NCI-H1436 treated with DMSO at 0.1 percent for 48 hours (cell line): ENCODE measurements at places on chromosomes 11 and 22.

DNA sequence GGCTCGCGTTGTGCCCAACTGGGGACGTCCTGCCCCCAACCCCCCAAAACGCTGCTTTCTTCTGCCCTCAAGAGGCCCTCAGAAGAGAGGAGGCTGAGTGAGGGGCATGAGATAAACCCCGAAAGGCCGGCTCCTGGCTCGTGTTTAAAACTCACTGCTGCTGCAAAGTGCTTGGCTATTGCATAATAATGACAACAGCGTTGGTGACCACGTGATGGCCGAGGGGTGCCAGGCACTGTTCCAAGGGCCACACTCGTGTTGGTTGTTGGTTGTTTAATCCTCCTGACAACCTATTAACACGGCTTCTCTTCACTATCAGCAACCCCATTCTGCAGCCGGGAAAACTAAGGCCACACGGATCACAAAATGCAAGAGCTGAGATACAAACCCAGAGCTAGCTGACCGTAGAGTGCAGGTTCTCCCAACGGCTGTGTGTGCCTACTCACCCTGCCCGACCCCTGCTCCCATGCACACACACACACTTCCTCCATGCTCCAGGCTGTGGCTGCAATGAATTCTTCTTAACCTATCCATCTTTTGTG is 51.0 kb downstream of the ANO1 start:
- no peak for DNase-seq

DNA sequence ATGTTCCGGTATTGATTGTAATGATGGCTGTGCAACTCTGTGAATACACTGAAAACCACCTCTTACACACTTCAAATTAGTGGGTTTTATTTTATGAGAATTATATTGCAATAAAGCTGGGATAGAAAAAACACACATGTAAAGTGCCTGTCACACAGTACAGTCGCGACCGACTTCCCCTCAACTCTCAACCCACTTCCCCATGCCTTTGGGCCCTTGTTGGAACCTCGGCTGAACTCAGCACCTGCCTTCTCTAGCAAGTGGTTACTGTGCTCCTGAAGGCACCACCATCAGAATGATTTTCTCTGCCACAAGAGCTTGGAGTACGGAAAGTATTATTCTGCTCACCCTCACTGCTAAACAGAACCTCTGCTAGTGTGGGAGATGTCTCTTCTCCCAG is 13.5 kb downstream of the KCNJ1 start:
- no peak for DNase-seq

GRCh38 chr11:125412509-125412908 is 83.6 kb downstream of the FEZ1 start:
- DNase-seq: no peak

DNA sequence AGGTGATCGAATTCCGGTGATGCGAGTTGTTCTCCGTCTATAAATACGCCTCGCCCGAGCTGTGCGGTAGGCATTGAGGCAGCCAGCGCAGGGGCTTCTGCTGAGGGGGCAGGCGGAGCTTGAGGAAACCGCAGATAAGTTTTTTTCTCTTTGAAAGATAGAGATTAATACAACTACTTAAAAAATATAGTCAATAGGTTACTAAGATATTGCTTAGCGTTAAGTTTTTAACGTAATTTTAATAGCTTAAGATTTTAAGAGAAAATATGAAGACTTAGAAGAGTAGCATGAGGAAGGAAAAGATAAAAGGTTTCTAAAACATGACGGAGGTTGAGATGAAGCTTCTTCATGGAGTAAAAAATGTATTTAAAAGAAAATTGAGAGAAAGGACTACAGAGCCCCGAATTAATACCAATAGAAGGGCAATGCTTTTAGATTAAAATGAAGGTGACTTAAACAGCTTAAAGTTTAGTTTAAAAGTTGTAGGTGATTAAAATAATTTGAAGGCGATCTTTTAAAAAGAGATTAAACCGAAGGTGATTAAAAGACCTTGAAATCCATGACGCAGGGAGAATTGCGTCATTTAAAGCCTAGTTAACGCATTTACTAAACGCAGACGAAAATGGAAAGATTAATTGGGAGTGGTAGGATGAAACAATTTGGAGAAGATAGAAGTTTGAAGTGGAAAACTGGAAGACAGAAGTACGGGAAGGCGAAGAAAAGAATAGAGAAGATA is at the start of gene MALAT1:
Gene MALAT1 (plus strand): TSS at position 69 of the 736 bp plus-strand sequence.
- DNase-seq: peak; percentile 77

GRCh38 chr11:61776561-61777075 is 15.8 kb downstream of the TMEM258 start:
- DNase-seq: no peak

DNA sequence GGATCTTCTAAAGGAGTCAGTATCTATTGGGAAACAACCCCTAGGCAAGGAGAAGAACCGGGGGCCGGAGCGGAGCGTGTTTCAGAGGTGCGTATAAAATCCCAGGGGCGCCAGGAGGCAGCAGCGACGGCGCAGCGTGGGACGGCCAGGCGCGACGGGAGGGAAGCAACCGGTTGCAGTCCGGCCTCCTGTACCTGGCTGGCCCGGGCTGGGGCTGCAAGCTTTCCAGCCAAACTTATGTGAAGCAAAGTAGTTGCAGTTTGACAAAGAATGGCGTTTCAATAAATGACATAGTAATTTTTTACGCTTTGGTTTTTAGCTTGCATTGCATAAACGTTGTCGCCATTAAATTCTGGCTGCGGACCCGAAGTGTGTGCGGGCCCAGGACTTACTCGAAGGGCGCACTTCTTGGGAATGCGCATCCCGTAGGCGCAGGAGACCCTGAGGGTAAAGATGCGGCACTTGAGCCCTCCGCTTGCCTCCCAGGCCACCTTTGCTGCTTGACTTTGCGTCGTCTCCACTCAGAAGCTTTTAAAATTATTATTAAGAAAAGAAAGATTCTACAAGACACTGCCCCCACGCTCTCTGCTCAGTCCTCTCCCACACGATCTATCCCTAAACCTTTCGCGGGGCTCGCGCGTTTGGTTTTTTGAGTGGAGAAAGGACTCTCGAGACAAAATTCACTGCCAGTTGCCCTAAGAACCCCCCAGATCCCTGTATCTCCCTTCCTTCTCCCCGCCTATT is 1.6 kb upstream of the WT1 start:
- DNase-seq: no peak

DNA sequence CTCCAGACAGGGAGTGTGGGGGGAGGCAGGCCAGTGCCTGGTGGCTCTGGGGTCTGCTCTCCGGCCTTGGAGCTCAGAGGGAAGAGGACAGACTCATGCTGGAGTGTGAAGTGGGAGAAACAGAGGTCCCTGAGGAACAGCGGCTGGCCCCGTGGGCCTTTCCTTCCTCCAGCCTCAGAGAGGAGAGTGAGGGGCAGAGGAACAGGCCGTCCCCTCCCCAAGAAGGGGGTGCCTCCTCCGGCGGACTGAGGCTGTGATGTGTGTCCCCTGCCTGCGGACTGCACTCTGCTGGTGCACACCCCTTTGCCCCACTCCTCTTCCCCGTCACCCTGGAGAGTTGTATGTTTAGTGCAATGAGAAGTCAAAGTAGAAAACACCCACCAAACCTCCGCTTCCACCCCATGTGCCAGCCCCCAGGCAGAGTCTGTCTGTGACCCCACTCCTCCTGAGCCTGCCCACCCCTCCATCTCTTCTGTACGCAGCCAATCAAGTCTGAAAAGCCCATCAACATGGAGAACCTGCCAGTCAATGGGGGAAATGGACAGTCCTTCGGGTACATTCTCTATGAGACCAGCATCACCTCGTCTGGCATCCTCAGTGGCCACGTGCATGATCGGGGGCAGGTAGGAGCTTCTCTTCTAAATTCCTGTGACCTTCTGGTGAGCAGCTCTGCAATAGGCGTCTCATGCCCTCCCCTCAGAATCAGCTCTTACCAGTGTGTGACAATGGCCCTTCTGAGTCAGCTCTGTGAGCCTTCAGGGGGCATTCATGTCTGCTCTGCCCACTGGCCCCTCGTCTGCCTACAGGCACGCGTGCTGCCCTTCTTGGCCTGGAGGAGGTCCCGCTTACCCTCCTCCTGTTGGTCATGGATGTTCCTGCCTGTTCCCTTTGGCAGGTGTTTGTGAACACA is 39.0 kb downstream of the GLB1L2 start:
- no peak for DNase-seq

- DNase-seq: no peak
Observed at GRCh38 chr11:2301631-2302305, at the start of the genes C11orf21 and TSPAN32. Gene C11orf21 (minus strand): TSS chr11:2301918. CDS start chr11:2301808, 110 bp downstream. Gene TSPAN32 (plus strand): TSS chr11:2302013. CDS start chr11:2302150, 137 bp downstream.

DNA sequence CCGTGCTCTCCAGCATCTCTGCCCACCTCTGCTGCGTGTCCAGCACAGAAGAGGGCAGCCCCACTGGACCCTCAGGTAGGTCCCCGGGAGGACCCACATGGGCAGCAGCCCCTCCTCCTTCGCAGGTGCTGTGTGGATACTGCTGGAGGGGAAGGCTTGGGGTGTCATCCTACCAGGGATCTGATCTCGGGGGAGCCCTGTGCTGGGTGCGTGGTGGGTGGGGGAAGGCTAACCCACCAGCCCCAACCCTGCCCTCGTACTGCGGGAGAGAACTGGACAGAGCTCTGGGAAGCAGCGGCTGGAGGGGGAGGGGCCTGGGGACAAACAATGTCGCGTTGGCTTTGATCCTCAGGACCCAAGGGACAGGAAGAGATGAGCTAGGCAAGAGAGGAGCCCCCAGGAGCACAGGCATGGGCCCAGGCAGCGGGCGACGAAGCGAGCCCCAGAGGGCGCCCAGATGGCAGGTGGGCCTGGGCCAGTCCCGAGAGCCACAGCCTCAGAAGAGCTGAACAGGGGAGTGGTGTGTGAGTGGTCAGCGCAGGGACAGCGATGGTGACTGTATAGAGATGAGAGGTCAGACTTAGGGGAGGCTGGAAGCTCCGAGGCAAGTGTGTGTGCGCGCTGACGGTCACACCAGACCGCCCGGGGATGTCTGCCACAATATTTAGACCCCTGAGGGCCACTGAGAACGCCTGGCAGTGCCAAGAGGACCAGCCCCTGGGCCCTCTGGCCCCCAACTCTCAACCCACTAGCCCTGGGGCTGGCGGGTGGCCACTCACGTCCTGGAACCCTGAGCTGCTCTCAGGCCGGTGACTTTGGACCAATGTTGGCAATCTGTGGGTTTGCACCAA is 1.4 kb upstream of the PIM3 start:
- DNase-seq: no peak

GRCh38 chr22:19746726-19747125 is 13.9 kb upstream of the TBX1 start:
- DNase-seq: no peak

- DNase-seq: no peak
Observed at GRCh38 chr11:109363682-109364081, 58.3 kb upstream of the C11orf87 start.

DNA sequence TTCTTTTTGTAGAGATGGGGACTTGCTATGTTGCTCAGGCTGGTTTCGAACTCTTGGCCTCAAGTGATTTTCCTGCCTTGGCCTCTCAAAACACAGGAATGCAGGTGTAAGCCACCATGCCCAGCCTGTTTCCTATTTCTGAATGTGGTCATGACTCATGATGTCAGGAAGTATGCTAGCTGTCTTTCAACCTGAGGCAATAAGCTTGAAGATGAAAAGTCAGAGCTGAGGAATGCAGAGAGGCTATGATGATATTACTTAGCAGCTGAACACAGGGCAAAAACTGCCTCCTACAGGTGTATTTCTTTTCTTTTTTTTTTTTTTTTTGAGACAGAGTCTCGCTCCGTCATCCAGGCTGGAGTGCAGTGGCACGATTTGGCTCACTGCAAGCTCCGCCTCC is 9.0 kb upstream of the NUCB2 start:
- no peak for DNase-seq

DNA sequence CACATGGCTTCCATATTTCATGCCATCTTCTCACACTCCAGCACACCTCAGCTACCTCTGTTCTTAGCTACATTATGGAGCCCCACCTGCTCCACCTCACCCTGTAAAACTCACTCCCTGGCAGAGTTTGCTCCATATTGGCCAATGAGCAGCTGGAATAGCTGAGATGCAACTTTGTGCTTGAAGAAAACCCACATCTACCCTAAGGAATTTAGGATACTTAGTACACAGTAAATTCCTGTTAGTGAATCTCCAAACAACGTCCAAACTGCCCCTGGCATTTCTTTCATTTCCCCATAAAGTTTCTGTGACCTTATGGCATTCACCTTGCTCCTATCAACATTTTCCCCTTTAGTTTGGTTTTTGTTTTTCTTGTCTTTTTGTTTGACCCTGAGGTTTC is 2.2 kb upstream of the VWCE start:
- DNase-seq: no peak

GRCh38 chr11:26229257-26229656 is 102.7 kb upstream of the ANO3 start:
- DNase-seq: no peak

DNA sequence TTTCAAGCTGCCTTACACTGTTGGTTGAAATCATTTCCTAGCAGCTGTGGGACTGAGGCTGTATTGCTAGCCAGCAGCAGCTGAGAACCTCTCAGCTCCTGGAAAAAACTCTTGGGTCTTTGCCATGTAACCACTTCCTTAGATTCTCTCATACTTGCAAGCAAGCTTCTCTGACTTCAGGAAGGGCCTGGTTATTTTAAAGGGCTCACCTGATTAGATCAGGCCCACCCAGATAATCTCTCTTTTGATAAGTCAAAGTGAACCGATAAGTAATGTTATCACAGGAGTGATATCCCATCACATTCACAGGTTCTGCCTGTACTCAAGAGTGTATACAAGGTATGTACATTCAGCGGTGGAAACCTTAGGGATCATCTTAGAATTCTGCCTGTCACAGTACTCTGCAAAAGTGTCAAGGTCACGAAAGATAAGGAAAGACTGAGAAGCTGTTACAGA is 7.4 kb upstream of the CLPB start:
- no peak for DNase-seq

DNA sequence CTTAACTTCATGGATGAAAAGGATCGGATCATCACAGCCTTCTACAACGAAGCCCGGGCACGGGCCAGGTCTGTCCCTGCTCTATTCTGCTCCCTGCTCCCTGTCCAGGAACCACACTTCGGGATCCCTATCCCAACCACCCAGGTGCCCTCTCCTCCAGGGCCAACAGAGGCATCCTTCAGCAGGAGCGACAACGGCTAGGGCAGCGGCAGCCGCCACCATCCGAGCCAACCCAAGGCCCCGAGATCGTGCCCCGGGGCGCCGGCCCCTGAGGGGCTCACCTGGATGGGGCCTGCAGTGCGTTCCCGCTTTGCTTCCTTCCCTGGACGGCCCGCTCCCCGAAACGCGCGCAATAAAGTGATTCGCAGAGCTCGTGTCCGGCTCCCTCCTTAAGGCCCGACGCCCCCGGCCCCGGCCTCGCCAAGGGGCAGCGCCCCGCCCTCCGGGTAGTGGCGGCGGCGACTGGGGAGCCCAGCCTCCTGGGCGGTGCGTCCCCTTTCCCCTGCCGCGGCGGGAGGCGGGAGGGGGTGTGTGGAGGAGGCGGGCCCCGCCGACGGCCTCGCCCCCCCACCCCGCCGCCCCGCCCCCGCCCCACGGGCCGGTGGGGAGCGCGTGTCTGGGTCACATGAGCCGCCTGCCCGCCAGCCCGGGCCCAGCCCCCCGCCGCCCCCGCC is at the start of gene VEGFB:
Gene VEGFB (plus strand): TSS at position 672 of the 674 bp plus-strand sequence. CDS start 250 bp downstream, outside the sequence.
- DNase-seq: no peak

GRCh38 chr22:40216041-40216756 is 38.5 kb downstream of the TNRC6B start:
- no peak for DNase-seq

GRCh38 chr11:9943386-9944110 is 279.7 kb downstream of the SWAP70 start:
- no peak for DNase-seq
